ENCODE measurements at places on chromosomes 2 and 18. TPM values are rescaled to one million over a fixed set of nuclear protein-coding genes. Genes with fewer than 3 reads are reported as not detected.
A peak's percentile ranks its signal among the peaks of the same experiment; 100 is the strongest.

Gene HK2
- 3.3 TPM for total RNA-seq

GRCh38 chr2:11870584-11870983 is 124.2 kb downstream of the LPIN1 start:
- no peak for DNase-seq

- DNase-seq, result no peak
Measured at GRCh38 chr2:239956818-239957261, 68.3 kb downstream of the NDUFA10 start.

- peak; percentile 39 for DNase-seq
Measured at GRCh38 chr2:169452080-169452479, 27.2 kb upstream of the BBS5 start.

- DNase-seq, result no peak
Measured at GRCh38 chr18:62245699-62246098, 58.6 kb downstream of the RELCH start.

DNA sequence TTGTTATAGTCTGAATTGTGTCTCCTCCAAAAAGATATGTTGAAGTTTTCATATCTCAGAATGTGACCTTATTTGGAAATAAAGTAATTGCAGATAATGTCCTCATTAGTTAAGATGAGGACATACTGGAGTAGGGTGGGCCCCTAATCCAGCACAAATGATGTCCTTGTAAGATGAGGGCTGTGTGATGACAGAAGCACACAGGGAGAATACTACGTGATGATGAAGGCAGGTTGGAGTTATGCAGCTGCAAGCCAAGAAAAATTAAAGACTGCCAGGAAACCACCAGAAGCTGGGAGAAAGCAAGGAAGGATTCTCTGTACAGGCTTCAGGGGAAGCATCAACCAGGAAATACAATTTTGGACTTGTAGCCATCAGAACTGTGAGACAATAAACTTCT is 58.3 kb upstream of the PNPT1 start:
- no peak for DNase-seq

DNA sequence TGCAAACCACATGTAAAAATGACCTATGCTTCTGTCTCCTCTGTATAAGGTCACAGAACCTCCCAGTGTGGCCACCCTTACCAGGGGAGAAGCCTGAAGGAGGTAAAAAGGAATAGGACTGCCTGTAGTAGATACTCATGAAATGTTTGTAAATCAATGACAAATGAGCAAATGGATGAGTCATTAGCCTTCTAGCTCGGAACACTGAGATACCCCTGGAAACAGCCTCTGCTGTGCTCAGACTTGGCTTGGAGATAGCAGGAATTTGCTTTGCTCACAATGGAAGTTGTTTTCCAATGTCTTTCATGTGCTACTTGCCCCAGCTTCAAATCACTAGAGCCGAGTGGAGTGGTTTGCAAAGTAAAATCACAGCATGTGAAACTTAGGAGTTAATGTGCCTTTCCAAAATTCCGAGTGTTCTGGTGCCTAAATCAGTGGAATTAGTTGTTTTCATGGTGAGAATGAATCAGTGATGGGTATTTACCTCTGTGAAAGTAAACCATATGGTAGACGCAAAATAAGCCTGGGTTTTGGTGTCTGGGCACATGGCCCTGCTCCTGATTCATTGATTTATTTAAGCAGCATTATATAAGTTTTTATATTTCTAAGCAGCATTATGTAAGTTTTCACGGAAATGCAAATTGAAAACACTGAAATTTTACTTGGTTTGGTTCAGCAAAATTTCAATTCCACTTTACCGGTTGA is 154.0 kb upstream of the MAP3K20 start:
- DNase-seq, result no peak

Gene NAT8
- total RNA-seq, result not detected

GRCh38 chr2:236959036-236959435 is 126.7 kb upstream of the COPS8 start:
- no peak for DNase-seq

GRCh38 chr18:8116341-8117005 is 492.8 kb upstream of the RAB12 start:
- DNase-seq, result no peak

- no peak for DNase-seq
Measured at GRCh38 chr2:48176876-48177275, 270.6 kb upstream of the FBXO11 start.

GRCh38 chr2:138724327-138724726 is 55.9 kb downstream of the NXPH2 start:
- DNase-seq, result no peak

Gene GAL3ST2
- 0.09 TPM for total RNA-seq

GRCh38 chr2:202818321-202818720 is 53.2 kb downstream of the ICA1L start:
- no peak for DNase-seq

Gene POTEC
- not detected for total RNA-seq

DNA sequence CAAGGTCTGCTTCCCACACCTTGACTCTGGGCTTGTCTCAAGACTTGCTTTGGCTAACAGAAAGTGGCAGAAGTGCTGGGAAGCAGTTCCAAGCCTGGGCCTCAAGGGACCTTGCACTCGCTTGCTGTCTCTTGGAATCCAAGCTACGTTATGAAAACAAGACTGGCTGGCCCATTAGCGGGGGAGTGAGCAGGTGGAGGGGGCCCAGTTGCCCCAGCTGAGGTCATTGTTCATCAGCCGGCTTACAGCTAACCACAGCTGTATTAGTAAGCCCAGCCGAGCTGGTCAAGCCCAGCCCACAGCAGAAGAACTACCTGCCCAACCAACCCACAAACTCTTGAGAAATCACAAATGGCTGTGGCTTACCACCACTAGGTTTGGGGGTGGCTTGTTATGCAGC is 63.1 kb downstream of the MARCO start:
- no peak for DNase-seq

DNA sequence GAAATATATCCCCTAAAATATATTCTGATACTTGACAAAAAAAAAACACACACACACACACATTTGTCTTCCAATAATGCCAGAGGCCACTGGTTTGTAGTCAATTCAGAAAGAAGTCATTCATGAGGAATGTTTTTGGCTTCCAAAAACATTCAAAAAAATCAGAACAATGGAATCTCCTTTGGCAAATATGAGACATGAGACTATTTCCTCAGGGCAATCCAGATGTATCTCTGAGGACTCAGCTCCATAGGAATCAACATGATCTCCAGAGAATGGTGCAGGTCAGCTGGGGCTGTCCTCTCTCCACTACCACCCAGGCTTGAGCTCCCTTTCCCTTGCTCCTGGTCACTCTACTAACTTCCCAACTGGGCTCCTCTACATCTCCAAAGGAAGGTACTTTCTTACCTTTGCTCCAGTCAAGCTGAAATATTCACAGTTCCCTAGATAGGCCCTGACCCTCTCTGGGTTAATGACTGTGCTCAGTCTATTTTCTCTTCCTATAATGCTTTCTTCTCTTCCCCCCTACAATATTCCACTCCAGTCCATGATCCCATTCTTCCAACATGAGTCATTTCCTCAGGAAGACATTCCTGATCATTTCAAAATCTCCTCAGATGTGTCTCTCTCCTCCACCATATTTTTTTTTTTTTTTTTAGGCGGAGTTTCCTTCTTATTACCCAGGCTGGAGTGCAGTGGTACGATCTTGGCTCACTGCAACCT is 145.3 kb downstream of the C1D start:
- DNase-seq, result no peak

- DNase-seq, result no peak
Measured at GRCh38 chr2:138536740-138537139, 35.2 kb downstream of the SPOPL start.

- DNase-seq, result no peak
Measured at GRCh38 chr2:51243892-51244535, 212.1 kb upstream of the NRXN1 start.

Gene ALK
- 0.04 TPM for total RNA-seq

DNA sequence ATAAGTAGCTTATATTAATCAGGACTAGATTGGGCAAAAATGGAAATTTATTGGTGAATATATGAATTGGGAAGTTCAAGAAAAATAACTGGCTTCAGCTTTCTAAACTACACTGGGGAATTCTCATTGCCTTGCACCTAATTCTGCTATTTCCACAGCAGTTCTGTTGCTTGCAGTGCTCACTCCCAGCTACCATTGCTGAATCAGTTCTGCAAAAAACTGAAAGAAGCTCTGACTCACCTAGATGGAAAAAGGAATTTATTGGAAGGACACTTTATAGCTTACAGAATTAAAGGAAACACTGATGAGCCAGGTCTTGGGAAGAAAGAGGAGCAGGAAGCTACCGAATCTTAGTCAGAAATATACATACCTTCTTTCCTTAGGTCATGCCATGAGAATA is 60.3 kb upstream of the ACVR1 start:
- DNase-seq, result no peak

DNA sequence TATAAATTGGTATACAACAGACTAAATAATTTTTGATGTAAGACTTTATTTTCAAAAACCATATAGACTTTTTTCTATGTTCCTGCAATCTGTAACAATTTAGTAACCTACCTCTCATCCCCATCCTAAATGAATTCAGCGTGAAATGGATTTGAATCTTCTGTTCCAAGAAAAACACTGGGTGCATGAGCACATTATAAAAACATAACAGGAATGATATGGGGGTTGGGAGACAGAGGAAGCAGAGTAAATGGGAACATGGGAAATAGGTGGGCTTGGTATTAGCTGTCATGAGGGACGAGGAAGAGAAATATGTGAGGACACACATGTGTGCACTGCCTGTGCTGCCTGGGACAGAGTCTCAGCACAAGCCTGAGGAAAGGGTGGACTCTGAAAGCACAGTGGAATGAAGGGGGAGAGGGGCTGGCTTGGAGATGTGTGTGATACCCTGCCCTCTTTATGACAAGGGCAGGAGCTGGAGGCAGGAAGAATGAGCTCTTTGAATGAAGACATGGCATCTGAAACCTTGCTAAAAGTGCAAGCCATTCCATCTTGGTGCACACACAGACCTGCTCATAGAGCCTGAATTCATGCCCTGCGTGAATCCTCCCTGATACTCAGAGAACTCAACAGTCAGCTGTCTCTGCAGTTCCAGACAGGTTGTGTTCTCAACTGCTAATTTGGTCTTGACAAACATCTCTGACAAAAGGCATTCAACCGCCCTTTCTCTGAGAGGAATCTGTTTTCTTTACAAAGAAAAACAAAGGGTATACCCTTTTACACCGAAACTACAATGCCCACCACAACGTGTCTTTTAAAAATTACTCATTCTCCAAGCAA is 66.6 kb downstream of the EPB41L3 start:
- no peak for DNase-seq

DNA sequence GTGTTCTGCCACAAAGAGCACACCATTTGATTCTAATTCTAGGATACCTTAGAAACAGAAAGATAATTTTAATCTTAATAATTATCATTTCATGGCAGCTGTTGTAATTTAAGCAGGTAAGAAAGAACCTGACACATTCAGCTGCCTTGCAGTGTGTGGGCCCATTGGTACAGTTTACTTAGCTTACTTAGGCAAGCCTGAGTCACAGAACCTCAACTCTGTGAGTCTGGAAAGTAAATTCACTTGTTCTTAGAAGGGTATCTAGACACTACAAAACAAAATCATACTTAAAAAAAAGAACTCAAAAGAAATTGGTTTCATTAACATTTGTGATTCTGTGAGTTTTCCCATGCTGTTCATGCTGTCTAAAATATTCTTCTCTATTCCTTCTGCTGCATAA is 956.3 kb upstream of the SLC39A10 start:
- DNase-seq, result no peak

All from muscle of leg (tissue), 16 donors.